ENCODE measurements at places on chromosomes 1 and 21.

DNA sequence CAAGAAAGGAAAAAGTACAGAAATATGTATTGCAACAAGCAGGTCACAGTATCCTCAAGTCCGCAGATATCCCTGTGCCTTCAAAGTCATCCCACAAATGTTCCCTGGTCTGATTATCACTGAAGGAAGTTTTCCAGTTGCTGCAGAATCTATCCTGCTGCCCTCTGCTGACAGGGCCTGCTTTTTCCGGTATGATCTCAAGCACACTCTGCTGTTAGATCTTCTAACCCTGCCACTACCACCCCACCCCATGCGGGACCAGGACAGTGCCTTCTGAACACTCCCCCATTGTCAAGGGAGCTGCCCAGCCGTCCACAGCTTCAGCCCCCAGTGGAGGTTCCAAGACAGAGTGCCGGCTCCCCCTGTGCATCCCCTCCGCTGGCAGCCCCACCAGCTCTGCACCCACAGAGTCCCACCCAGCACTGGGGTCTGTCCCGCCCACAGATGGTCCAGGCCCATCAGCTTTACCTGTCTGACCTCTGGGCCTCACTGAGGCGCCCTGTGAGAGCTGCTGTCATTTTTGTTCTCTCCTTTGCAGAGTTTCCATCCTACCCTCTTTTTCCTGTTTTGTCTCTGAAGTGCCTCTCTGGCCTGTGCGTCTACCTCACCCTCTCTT is 27.9 kb downstream of the FAM163A start:
- DNase-seq, result no peak

- no peak for DNase-seq
These were observed 440 bp upstream of the LENEP start for GRCh38 chr1:154992721-154993571.

DNA sequence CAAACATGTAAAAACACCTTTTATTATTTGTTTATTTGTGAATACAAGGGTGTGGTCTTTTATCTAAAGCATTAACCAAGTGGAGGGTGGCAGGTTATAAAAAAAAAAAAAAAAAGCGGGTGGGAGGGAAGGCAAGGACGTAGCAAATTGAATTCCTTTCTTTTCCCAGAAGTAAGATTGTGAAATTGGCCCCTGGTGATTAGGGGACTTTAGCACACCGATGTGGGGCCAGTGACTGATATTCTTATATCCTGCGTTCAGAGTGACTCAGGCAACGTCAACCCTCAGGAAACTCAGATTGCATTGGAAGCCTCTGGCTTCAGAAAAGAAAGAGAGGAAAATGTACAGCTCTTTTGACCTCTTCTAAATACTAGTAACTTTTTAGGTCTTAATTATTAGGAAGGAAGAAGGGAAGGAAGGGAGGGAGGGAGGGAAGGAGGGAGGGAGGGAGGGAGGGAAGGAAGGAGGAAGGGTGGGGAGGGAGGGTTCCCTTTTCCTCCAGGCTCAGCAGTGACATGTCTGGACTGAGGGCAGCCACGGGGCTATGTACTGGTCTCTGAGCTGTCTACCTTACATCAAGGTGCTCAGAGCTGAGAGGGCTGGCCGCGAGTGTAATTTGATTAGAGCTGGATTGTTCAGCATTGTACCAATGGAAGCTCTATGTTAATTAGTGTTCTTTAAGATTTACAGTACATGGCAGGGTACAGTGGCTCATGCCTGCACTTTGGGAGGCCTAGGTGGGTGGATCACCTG is 30.2 kb downstream of the EVA1C start:
- DNase-seq, result no peak

DNA sequence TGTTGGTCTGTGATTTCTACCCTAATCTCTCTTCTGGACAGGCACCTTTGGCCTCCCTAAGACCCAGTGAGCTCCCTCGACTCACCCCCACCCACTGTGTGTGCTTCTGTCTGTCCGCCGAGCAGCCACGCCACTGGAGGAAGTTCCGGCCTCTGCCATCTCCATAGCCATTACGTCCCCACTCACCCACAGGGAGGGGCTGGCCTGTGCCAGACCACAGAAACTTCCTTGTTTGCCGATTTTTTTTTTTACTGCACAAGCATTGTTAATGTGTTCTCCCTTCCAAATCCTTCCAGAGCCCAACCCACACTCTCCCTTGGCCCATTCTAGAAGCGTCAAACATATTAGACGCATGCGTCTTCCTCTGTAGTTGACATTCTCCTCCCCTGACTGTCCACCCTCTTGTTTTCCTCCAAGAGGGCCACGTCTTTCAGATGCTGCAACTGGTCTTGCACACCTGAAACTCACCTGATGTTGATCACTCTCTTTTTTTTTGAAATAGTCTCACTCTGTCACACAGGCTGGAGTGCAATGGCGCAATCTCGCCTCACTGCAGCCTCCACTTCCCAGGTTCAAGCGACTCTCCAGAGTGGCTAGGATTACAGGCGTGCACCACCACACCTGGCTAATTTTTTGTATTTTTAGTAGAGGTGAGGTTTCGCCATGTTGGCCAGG is 72.3 kb downstream of the EVA1C start:
- no peak for DNase-seq

DNA sequence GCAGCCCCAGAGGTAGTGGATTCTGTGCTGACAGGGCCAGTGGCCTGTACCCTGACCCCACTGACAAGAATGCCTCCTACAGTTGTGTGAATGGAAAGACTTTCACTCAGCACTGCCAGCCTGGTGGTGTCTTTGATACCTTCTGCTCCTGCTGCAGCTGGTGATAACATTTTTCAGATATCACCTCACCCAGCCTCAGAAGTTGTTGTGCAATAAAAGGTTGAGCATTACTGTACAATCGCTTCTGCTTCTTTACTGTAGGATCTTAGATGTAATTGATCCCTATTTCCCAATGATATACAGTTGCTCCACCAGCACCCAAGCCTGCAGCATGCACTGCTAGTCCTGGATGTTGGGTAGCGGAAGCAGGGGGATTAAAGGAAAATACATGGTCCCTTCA is 4.8 kb upstream of the CHIA start:
- no peak for DNase-seq

- no peak for DNase-seq
These were observed 115.4 kb downstream of the BCAR3 start for GRCh38 chr1:93566227-93566626.

GRCh38 chr1:41056907-41057306 is 35.4 kb upstream of the SLFNL1 start:
- no peak for DNase-seq

GRCh38 chr1:112852276-112852675 is 103.7 kb downstream of the SLC16A1 start:
- DNase-seq, result no peak

DNA sequence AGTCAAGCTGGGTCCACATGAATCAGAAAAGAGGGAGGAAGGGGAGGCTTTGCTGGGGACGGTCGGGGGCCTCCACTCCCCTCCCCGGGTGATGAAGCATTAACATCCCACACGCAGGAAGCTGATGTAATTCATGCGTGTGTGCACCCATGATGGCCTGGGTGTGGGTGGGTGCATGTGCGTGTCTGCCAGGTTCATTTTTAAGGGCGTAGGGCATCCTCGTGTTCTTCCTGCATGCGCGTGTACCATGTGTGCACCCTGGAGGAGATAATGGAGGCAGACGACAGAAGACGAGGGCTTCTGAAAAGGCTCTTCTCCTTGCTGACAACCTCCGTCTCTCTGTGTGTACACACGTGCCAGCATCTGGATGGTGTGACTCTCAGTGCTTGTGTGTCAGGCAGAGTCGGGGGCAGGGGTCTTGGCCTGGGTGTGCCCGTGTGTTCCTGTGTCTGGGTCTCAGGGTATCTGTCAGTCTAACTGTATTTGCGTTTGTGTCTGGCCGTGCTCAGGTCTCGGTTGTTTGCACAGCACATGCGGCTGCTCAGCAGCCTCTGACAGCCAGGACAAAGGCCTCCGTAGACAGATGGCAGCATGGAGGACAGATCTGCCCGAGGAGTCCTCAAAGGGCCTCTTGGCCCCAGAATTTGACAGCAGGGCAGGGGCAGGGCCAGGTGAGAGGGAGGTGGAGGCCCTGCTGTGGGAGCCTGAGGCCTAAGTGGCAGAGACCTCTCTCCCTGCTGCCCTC is 2.4 kb downstream of the RAP1GAP start:
- no peak for DNase-seq

GRCh38 chr1:33443080-33443704 is 12.3 kb upstream of the PHC2 start:
- no peak for DNase-seq

DNA sequence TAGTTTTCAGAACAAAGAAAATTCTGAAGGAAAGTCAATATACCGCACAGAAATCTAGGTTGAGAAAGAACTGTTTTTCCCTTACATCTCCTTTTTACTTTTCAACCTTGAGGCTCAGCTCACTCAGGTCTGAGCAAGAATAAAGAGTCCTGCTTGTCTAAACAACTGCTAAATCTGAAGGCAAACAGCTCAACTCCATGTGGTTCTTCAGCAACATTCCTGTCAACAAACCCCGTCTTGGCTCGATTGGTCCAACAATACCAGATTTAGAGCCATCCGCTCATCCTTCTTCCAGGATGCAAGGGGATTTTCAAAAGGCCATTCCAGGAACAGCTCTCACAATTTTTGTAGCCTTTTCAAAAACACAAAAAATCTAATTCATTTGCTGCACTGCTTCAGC is 119.8 kb downstream of the HLCS start:
- no peak for DNase-seq

GRCh38 chr21:44368711-44369446 is 15.5 kb downstream of the TRPM2 start:
- DNase-seq, result no peak

- DNase-seq, result no peak
These were observed 233.4 kb downstream of the DSCAM start for GRCh38 chr21:40613546-40614030.

DNA sequence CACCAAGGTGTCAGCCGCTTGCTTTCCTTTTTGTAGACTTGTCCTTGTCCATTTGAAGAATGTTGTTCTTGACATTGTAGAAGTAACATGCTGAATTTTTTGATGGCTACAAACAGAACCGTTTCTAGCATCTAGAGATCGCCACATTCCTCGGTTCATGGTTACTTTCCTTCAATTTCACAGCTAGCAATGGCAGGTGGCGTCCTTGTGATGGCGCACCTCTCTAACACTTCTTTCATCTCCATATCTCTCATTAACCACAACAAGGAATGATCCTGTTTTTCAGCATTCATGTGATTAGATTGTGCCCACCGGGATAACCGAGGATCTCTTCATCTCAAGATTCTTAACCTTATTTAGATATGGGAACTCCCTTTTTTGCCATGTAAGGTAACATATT is 2129.8 kb downstream of the NCAM2 start:
- DNase-seq, result no peak

- DNase-seq, result peak; percentile 23
These were observed 18.3 kb upstream of the IL6R start for GRCh38 chr1:154386643-154387352.

GRCh38 chr1:231643071-231643934 is 16.7 kb downstream of the DISC1 start:
- no peak for DNase-seq

DNA sequence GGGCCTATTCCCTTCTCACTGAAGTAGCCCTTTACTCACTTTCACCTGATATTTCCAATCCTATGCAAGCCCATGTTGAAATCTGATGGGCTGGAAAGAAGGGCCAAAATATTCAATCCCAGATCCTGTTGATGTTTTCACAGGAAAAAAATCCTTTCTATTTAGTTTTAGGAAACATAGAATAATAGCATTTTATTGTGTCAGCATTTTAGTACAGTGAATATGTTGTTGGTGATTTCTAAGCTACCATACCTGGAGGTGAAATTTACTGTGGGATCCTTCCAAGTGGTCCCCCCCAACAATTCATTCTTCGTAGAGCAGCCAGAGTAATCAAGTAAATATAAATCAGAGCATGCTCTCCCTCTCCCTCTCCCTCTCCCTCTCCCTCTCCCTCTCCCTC is 3.4 kb upstream of the UBE2U start:
- DNase-seq, result no peak

GRCh38 chr1:35622510-35623178 is 18.7 kb downstream of the PSMB2 start:
- DNase-seq, result no peak

GRCh38 chr1:6911974-6912373 is 126.7 kb downstream of the CAMTA1 start:
- DNase-seq, result no peak

DNA sequence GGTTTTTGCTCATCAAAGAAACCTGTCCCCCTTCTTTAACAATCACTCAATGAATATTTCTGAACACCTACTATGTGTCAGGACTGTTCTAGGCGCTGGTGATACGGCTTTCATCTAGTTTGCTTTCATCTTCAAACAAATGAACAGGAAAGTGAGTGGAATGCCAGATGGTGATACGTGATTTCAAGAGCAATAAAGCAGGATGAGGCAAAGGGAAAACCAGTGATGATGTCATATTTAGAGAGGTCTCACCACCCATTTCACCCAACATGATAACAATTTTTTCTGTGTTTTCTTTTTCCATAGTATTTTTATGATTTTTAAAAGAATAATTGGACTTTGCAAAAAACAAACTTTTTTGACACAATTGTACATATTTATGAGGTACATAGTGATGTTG is 11.3 kb upstream of the SLC6A17 start:
- DNase-seq, result no peak

DNA sequence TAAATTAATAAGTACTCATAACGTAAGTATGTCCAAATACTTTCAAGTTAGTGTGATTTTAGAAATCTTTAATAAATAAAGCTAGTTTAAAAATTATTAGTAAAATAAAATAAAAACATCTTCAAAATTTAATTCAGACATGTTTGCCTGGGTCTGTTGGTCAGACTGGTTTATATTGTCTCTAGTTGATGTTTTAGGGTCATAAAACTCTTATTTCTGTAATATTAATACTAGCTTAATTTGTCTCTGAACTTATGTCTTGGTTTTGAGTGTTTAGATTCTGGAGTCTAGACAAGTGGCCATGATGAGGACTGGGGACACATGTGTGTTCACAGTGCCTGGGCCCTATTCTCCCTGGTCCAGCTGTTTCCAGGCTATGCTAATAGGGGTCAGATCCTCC is 184.5 kb upstream of the TNR start:
- no peak for DNase-seq

GRCh38 chr1:170247751-170248521 is 102.2 kb downstream of the NTMT2 start:
- DNase-seq, result peak; percentile 12

All from AG08395 (cell line).